ENCODE measurements at places on chromosomes 3 and 15.

DNA sequence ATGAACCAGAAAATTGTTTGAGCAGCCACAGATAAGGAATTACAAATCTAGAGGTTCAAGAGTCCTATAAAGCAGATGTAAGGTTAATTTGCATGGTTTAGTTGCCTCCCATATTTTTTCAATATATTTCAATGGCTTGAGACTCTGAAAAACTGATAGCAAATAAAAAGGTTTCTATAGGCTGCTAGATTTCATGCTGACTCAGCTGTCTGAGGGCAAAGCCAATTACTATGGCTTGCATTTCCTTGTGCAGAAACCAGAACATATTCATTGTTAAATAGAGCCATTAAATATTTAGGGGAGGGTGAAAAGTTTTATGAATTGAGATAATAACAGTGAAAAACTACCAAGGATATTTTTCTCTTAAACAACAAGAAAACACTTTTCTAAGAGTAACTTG is 278.1 kb upstream of the CADM2 start:
- DNase-seq, result no peak

DNA sequence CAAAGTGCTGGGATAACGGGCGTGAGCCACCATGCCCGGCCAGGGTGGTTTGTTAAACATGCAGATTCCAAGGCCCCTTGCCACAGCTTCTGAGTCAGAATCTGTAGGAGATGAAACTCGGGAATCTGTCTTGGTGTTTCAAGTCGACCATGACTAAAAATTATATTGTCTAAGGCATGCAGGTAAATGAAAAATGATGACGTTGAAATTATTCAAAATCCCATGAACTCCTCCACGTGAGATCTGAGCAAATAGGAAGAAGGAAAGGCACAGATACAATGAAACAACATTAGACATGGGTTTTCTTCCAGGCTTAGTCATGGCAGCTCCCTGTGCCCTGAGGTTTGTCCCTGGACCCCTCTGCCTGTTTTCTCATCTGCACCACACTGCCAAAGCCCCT is 172.0 kb upstream of the CMC1 start:
- DNase-seq, result no peak

- no peak for DNase-seq
Observed at GRCh38 chr3:99023590-99024192, 122.2 kb upstream of the DCBLD2 start.

DNA sequence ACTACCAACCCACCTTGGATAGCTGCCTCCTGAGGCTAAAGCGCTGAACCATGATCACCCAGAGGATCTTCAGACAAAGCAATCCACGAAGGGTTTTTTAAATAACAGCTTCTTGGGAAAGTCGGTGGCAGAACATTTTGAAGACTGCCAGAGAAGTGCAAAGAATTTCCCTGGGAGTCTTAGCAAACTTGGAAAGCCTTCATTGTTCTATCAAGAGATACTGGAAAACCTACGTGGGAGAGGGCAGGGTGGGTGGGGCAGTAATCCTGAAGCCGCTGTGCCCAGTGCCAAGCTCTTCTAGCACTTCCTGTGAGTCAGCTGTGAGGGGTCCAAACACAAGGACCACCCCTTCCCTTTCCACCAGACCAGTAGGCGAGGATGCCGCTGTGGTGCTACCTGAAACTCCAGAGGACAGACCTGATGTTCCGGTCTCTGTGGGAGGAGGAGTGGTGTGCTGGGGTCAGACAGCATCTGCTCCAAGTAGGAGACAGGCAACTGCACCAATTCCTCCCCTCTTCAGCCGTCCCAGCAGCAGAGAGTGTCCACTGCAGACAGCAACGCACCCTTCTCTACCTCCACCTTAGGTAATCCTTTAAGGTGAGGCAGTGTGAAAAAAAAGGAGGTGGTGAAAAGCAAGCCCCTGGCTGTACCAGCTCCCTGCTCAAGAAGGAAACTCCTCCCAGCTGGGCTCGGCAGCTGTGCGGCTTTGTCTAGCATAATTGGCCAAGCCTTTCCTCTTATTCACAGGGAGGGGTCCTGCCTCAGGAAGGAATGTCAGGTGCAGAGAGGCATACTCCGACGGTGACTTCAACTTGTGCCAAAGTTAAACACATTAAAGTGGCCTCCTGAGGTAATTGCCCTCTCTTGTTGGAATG is 99.0 kb downstream of the TMCC1 start:
- DNase-seq, result no peak

- no peak for DNase-seq
Observed at GRCh38 chr3:78988324-78988723, 779.5 kb downstream of the ROBO1 start.

- no peak for DNase-seq
Observed at GRCh38 chr3:15326037-15326436, 6.3 kb downstream of the SH3BP5 start.

DNA sequence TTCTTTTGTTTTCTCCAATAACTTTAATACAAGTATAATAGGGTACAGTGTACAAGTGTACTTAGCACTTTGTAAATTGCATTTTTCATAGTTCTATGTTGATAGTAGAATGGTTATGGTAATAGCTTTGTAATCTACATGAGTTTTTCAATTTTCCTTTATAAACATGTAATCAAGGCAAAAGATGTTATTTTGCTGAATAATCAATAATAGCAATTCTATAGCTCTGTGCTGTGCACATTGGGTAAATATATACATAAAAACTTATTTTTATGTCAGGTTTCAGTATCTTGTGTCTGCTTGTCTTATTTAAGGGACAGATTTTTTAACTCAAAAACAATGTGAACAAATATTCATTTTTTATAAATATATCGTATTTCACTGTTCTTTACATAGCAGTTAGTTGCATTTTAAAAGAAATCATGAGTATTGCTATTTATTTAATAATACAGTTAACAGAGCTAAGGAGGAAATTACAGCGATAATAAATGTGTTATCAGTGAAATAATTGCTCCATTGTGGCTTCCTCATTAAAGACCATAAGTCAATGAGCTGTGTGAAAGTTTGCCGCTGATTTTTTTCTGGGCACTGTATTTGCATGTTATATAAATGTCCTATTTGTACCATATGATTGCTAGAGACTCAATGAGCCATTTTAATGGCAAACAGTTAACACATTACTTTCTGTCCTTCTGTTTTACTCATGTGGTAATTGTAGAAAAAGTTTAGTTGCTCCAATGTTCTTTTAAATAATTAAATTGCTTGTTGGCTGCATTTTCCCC is 214.6 kb upstream of the STAC start:
- no peak for DNase-seq

DNA sequence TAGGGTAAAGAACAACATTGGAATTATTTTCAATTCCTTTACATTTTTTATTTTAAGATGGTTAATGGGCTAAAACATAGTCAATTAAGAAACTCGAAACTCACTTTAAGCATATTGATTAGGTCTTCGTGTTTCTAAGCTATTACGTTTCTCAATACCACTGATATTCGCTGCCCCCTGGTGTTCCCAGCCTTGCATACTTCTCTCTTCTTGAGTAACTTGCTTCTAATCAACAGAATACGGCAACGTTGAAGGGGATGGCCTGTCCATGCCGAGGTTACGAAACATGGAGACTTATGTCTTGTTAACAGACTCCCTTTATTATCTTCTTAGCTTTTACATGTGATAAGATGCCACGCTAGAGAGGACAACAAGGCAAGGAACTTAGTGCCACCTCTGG is 43.6 kb downstream of the ROBO1 start:
- DNase-seq, result no peak

DNA sequence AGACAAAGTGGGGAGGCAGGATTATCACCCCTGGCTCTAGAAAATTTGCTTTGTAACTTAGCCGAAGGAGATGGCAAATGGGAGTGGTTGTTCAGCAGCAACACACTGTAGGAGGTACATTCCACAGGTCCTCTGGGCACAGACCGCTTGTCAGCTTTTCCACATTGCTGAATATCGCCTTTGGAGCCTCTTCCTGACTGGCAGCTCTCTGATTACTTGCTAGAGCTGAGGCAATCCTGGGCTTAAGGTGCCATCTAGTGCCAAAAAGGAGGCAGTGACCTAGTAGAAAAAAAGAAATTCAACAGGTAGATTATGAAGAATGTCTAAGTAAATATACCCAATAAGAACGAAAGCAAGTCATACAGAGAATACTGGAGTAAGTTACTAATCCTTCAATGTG is 13.1 kb upstream of the SCN5A start:
- DNase-seq, result no peak
